ENCODE measurements at places on chromosomes 12 and 14.

- DNase-seq, result no peak
Measured at GRCh38 chr12:71014180-71014785, 93.7 kb upstream of the PTPRR start.

- DNase-seq, result peak; percentile 53
Measured at GRCh38 chr12:128609861-128610260, 213.9 kb downstream of the SLC15A4 start.

- DNase-seq, result peak; percentile 72
Measured at GRCh38 chr12:51028126-51028812, 2.1 kb upstream of the SLC11A2 start.

DNA sequence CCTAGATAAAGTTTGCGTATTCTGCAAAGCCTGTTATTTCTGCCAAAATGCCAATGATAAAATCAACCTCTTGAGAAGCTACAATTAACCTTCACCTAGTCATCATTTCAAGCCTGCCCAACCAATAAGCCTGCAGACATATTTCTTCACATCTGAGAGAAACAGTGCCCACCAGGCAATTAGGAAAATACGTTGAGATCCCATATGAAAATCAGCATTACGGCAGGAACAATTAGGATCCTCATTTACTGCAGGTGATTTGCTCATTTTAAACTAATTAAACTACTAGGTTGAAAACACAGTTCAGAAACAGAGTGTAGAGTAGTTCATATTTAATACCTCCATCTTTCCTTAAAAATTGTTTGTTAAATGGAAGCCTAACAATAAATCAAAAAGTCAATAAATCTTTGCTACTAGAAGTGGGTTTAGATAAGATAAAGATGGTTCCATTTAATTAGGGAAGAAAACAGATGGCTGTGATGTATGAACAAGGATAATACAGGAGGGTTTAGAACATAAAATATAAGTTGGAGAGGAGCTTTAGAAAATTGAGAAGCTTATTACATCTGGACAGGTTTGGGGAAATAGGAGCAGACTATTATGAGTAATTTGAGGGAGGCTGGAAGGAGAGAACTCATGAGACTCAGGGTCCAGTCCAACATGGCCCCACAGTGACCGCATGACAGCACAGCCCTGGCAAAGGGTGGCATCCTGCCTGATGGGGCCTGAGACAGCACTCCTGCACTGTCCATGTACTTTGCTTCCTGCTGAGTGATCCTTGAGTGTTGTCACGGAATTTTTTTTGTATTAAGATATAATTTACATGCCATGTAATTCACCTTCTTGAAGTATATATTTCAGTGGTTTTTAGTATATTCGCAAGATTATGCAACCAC, 26.9 kb upstream of the PYGL start:
- no peak for DNase-seq

- DNase-seq, result no peak
Measured at GRCh38 chr14:94771906-94772490, 2.1 kb upstream of the GSC start.

DNA sequence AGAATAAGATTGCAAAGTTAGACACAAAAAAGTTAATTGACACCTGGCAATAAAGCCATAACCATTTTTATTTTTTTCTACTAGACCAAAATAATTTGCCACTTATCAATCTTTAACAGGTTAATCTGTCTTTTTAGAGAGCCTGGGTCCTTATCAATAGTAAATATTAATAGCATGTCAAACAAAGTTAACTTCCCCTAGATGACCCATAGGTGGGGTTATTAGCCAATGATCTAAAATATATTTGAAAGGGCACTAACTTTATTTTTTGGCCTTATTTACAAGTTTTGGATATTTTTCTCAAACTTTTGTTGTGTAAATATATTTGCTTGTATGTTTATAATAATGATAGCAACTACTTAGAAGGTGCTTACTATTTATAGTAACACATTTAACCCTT, 3.9 kb downstream of the ANKRD33 start:
- no peak for DNase-seq

DNA sequence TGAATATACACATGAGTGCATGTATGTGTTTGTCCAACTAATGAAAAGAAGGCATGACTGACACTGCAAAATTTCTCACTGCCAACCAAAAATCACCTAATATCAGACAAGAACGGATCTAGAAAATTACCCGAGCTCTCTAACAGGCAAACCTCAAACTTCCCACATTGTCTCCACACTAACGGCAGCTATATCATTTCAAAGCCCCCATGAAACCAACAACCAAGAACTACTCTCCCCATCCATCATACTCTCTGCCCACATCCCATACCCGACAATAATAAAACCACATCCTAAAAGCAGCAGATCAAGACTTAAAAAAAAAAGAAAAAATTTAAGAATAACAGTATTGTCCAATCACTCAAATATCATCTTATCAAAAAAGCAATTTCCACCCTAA, 227.1 kb downstream of the CEP128 start:
- no peak for DNase-seq

- DNase-seq, result no peak
Measured at GRCh38 chr14:52954346-52955214, 3.7 kb upstream of the FERMT2 start.

DNA sequence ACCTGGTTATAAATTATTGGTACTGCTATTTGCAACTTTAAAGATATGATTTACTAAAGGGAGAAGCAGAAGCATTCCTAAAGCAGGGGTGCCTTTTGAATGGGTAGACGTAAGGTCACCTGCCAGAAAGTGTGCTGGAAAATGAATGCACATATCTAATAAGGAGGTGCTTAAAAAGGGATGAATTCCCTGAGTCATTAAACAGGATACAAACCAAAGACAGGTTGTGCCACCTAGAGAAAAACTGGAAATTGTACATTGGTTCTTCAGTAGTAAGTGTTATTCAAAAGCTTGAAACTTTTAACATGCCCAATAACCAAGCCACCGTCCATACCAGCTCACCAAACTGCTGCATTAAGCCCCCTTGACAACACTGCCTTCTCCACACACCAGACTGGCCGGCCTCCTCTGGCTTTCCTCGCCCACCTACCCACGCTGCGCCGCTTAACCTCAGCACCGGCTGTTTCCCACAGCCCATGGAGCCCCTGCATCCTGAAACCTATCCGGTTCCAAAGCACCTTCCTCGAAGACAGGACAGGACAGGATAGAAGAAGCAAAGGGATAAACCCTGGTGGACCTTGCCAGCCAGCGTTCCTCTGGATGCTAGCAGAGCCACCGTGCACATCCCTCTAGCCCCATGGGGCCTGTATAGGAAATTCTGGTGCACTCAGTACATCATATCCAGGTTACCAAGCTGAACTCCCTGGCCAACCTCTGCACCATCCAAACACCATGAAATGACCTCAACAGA, 201.5 kb upstream of the CAND1 start:
- DNase-seq, result peak; percentile 38

- no peak for DNase-seq
Measured at GRCh38 chr12:68042212-68042699, 53.0 kb downstream of the IFNG-AS1 start.

GRCh38 chr14:33692762-33693161, 258.1 kb downstream of the EGLN3 start:
- DNase-seq, result no peak

DNA sequence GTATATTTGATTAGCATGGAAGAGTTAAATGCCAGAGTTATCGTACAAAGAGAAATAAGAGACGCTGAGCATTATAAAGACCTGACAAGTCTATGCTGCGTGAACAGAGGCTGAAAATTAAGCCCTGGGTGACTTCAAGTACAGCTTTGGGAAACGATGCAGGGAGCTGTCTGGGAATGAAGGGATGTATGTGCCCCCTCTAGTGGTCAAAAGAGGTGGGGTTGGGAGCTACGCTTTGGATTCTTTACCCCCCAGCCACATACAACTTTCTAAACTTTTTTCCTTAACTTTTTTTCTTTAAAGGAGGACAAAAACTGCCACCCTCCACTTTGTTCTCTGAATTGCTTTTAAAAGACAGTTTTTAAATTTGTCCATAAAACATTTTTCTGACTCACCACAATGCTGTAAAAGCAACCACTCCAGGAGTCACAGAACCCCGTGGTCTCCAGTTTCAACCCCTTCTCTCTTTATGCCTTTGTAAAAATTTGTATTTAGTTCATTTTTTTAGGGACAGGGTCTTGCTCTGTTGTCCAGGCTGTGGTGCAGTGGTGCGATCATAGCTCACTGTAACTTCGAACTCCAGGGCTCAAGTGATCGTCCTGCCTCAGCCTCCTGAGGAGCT, 59.4 kb downstream of the ZNF664 start:
- DNase-seq, result peak; percentile 51

GRCh38 chr12:131103669-131104462, 150.2 kb downstream of the ADGRD1 start:
- peak; percentile 40 for DNase-seq

- no peak for DNase-seq
Measured at GRCh38 chr14:73776194-73776537, 62.0 kb upstream of the PNMA1 start.

Data from H9 (cell line).